ENCODE measurements at places on chromosomes 12 and 14.

DNA sequence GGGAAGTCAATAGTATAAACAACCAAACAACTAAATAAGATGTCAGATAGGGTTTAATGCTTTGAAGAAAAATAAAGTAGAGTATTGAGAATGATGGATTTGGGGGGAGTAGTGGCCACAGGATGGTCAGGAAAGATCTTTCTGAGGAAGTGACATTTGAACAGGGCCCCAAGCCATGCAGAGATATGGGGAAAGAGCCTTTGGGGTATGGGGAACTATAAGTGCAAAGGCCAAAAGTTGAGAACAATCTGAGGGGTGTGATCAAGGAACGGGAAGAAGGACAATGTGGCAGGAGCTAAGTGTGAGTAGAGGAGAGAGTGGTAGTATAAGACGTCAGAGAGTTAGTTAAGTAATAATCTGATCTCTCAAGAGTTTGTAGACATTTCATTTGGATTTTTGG lies 1.3 kb downstream of the MRPS35 start:
- no peak for DNase-seq

DNA sequence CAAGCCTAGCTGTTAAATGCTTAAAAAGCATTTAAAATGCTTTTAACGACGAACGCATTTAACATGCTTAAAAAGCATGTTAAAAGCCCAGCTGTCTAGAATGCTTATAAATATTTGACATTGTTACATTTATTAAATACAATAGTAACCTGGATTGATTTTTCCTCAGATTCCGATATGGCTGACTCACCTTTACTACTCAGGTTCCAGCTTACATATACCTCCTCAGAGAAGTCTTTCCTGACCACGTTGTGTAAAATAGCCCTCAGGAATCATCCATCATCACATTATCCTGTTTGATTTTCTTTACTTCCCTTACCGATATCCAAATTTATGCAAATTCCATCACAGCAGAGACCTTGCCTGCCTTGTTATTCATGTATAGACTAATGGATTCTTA lies 51.4 kb downstream of the SLC41A2 start:
- no peak for DNase-seq

GRCh38 chr12:43988838-43989560 lies 153.1 kb downstream of the TMEM117 start:
- no peak for DNase-seq

- DNase-seq = no peak
Measured at GRCh38 chr14:23895480-23895879, 58.1 kb upstream of the DHRS4 start.

- DNase-seq = no peak
Measured at GRCh38 chr14:36653413-36653812, 8.2 kb upstream of the PAX9 start.

DNA sequence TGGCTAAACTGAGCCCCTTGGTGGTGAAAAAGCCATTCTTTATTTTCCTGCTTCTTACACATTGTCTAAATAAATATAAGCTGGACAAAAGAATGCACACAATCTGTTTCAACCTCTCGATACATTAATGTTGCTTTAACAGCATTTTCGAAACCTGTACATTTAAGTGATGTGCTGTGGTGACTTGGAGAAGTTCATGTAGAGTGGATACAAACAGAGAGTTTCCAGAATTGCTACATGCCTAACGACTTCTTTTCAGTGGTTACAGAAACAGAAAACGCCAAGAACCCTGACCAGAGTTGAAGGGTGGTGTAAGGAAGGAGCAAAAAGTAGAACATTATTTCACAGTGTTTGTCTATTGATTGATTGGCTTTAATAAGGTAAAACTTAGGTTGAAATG lies 500.9 kb downstream of the SLC16A7 start:
- no peak for DNase-seq

GRCh38 chr14:35205737-35206136 lies 83.4 kb downstream of the PRORP start:
- no peak for DNase-seq

DNA sequence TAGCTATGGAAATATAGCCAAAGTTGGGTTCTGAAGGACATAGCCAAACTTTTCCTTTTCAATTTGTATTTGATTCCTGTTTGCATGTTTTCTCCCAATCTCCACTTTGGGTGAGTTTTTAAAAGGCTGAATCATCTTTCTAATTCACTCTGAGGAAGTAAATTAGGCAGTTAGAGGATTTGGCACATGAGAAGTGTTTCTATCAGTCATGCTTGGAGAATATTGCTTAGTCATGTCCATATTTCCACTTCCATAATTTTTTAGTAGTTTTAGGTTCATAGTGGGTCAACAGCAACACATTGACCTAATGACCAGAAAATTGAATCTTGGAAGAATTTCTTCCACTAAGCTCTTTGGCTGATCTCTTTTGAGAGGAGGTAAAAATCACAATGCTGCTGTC lies 21.8 kb downstream of the IRAK3 start:
- no peak for DNase-seq

DNA sequence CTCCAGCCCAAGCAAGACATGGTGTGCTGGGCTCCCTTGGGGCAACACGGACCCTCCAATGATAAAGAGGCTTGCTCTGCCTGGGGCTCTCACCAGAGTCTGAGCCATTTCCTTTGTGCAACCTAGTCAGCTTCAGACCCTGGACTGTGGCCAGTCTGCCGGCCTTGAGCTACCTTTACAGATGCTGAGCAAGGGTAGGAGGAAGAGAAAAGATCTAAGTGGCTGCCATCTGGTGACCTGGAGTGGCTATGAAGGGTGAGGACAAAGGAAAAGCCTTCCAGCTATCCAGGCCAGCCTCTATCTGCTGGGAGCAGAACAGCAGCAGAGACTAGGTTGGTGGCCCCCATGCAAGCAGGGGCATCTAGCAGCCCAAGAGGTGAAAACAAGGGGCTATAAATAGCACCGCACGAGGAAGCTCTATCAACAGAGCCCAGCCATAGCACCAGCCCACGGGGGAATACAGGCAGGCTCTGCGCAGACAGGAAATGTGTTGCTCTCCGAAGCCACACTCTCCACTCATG lies 230.1 kb downstream of the FOXN3 start:
- DNase-seq = no peak

- DNase-seq = no peak
Measured at GRCh38 chr12:118520214-118521035, 144.1 kb downstream of the SUDS3 start.

DNA sequence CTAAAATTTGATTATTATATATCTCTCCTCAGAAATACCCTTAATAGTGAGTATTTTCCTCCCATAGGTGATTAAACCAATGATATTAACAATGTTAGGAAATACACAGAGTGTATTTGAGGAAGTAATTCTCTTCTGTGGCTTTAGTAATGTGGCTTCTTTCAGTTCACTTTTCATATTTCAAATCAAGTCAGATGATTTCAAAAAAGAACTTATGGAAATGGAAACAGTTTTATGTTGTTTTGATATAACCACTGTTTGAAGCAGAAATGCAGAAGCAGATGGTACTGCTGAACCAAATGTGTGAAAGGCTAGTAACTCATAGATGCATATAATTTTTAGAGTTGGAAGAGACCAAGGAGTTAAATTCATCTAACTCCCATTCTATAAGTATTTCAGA lies 1.9 kb upstream of the GPR33 start:
- DNase-seq = no peak

- no peak for DNase-seq
Measured at GRCh38 chr12:28253161-28253641, 62.9 kb downstream of the CCDC91 start.

GRCh38 chr12:122406701-122407164 lies 15.7 kb downstream of the CLIP1 start:
- no peak for DNase-seq

GRCh38 chr12:96236221-96236822 lies 42.1 kb downstream of the ELK3 start:
- DNase-seq = peak; percentile 78

- DNase-seq = no peak
Measured at GRCh38 chr12:113039911-113040445, 16.6 kb upstream of the DTX1 start.

DNA sequence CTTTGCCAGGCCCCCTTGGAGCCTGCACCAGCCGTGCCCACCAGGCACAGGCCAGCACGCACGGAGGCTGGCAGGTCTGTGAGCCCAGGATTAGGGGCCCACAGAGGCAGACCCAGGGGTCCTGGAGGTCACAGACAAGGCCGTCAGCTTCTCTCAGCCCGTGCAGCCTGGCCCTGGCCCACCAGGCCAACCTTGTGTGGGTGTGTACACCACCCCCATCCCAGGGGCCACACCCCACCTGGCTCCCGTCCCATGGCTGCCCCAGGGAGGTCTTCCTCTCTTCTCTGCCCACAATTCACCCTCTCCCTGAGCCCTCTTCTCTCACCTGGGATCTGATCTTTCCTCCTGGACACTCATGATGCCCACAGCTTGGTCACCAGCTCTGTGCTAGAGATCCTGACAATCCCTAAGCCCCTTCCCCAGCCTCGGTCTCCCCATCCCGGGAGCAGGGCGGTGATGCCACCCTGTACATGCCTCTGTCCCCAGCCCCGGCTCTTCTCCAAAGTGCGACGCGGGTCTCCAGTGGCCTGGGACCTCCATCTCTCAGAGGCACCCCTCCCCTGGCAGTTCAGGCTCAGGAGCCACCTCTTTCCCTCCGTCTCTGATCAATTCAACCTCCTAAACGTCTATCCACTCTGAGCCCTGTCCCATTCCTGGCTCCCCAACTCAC lies 31.1 kb upstream of the GPR132 start:
- DNase-seq = peak; percentile 70

DNA sequence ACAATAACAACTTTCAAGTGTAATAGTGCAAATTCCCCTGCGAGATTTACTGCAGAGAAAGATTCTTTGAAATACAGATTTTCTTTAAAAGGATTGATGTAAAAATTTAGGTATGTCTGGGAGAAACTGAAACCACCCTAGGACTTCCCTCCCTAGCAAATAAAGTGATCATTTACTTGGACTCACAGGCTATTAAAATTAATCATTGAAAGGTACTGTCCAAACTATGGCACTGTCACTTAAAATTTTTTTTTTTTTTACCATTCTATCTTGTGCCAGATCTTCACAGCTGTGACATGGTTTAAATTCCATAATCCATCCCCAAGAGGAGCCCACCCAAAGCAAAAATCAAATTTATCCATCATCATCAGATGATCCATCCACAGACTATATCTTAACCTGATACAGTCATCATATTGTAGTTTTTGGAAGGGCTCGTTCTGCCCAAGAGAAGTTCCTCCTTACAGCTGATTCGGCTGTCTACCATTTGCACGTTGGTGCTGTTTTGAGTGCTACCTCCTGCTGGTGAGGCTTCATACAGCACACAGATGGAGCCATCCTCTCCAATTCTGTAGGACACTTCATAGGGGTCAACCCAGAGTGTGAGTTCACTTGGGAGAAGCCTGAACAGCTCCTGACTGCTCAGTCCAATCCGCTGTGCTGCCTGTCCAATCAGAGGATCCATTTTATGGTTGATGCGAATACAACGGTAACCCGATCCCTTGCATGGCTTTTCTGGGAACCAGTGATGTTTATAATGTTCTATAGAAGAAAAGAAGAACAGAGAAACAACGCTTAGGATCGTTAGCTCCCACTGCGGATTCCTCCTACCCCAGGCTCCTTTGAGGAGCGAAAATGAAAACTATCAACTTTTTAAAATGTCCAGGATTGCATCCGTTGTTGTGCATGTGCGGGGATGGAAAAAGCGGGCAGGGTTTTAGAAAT lies 1.7 kb downstream of the BTG1 start:
- DNase-seq = peak; percentile 66

DNA sequence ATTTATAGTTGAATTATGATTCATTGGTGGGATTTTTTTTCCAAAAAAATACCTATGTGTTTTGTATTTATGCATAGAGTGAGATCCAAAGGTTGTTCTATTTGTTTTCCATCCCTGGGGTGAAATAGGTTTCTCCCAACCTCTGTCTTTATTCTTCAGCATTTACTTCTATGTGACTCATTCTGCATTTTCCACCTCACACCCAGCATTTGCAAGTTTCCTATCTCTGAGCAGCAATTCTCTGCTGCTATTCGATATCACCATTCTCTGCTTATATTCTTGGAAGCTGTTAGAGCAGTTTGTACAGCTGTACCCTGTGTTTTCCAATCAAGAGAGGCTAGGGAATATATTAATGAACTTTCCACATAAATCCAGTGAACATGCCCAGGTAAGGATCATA lies 538.9 kb downstream of the SNAPC1 start:
- no peak for DNase-seq

DNA sequence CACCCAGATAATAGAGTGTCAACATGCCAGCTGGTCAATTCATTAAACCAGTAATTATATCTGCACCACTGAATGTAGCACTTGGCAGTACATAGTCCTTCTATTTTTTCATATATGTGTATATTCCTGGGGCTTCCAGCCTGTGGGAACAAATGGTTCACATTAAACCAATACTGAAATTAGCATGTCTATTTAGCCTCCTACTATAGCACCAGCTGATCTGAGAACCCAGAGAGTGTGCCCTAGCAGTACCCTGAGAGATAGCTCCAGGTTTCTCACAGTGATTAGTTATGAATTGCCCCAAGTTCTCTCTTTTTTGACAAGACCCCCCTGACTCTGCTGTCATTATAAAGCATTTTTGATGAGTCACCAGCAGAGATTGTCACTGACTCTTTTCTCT lies 1097.3 kb upstream of the FLRT2 start:
- no peak for DNase-seq

DNA sequence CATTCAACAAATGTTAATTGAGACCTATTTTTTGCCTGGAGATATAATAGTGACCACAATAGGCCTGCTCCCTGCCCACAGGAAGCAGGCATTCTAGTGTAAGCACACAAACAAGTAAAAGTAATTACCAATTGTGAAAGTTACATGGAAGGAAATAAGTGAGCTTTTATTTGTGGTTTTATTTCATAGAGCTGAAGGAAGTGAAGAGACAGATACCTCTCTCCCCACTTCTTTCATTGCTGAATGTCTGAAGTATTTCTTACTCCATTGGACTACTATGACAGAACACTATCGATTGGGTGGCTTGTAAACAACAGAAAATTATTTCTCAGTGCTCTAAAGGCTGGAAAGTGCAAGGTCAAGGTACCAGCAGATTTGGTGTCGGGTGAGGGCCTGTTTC lies 183.5 kb downstream of the PRKCH start:
- DNase-seq = no peak

DNA sequence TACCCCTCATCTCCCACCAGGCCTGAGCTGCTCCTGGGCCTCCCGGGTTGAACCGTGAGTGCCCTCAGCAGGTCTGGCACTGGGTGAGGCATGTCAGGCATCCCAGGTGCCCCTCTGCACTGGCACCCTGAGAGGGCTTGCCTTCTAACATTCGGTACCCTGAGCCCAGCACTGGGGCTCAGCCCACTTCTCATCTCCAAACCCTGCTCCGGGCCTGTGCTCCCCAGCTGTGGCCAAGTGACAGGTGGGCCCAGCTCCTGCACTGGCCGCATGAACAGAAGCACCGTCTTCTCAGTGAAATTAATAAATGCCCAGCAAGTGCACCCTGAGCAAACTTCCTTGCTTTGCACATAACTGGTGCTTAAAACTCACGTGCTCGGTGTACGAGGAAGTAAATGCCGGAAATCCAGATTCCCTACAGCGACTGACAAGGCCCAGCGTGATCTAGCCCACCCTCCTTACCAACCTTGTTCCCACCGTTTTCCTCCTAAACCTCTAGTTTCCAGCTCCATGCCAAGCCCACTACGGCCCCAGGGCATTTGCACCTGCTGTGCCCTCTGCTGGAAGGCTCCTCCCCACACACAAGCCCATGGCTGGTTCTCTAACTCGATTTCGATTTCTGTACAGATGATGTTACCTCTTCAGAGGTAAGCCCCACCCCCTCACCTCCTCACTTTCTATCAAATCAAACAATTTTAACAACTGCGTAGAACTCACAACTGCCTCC lies 115.2 kb upstream of the NCOR2 start:
- DNase-seq = peak; percentile 74
